ENCODE measurements at places on chromosomes 7 and 10. TPM values are rescaled to one million over a fixed set of nuclear protein-coding genes. Genes with fewer than 3 reads are reported as not detected.

- no peak for DNase-seq
Measured at GRCh38 chr7:29765490-29765889, 40.8 kb upstream of the WIPF3 start.

MYOZ1 gene
- total RNA-seq, result not detected

DNA sequence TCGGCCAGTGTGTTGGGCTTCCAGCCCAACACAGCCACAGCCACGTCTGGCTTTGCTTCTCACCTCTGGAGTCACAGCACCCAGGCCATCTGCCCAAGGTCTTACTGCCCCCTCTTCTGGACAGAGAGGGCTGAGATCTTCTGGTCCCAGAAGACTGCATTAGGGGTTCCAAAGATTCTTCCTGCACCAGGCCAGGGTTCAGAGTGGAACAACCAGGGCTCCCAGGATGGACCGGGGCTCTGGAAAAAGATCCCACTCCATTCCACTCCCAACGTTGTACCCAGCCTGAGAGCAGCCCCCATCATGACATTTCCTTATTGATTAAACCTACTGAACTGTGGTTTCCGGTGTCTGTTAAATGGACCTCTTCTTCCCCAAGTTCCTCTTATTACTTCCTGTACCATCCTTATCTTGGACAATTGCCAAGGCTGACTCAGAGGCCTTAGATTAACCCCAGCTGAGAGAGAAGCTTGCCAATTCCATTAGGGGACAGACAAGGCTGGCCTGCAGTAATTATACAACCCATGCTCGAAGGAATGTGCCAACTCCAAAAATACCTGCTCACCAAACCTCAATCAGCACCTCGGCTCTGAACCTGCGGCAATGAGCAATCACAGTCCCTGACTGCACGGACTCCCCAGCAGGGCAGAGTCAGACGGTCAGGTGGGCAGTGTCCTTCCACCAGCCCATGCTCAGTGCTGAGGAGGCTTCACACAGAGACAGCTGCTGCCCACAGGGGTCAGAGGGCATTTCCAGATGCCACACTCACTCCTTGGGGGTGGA, 47.9 kb upstream of the NPFFR1 start:
- DNase-seq, result peak; percentile 68

- DNase-seq, result peak; percentile 18
Measured at GRCh38 chr7:86598721-86599120, 45.0 kb upstream of the GRM3 start.
